ENCODE measurements at places on chromosomes 2 and 18. TPM values are rescaled to one million over a fixed set of nuclear protein-coding genes. Genes with fewer than 3 reads are reported as not detected.

Gene APCDD1
- 51.2 TPM for polyA plus RNA-seq

Gene ATP6V1C2
- 1.1 TPM for polyA plus RNA-seq

Gene RNU2-63P
- polyA plus RNA-seq, result not detected

Gene NEMP2
- polyA plus RNA-seq, result 5.7 TPM

Gene ARHGAP28
- 19.5 TPM for polyA plus RNA-seq

Gene ASXL2
- polyA plus RNA-seq, result 5.5 TPM

Gene GAD1
- 0.39 TPM for polyA plus RNA-seq

Gene OR6B2
- polyA plus RNA-seq, result not detected

Gene NAT8
- polyA plus RNA-seq, result not detected

Gene ABCB11
- polyA plus RNA-seq, result 0.02 TPM

Gene CCDC85A
- 3.9 TPM for polyA plus RNA-seq

Gene SNORC
- 1.2 TPM for polyA plus RNA-seq

Gene AKAIN1
- polyA plus RNA-seq, result not detected

Gene SCN7A
- 0.77 TPM for polyA plus RNA-seq

Gene TAF1B
- polyA plus RNA-seq, result 14.2 TPM

Gene LCT
- polyA plus RNA-seq, result 0.10 TPM

Gene B4GALT6
- 5.0 TPM for polyA plus RNA-seq

Gene SEPTIN10
- 92.5 TPM for polyA plus RNA-seq

Gene RAB12
- polyA plus RNA-seq, result 12.1 TPM

Gene FAM237A
- not detected for polyA plus RNA-seq

Gene CETN1
- not detected for polyA plus RNA-seq

Gene ASXL3
- polyA plus RNA-seq, result 8.3 TPM

Gene TNFRSF11A
- 0.66 TPM for polyA plus RNA-seq

Gene YES1
- polyA plus RNA-seq, result 18.5 TPM

Gene CYP26B1
- 1.2 TPM for polyA plus RNA-seq

Gene DES
- 17.5 TPM for polyA plus RNA-seq

Gene CREG2
- polyA plus RNA-seq, result 4.1 TPM

Gene LRRC30
- not detected for polyA plus RNA-seq

Gene MOGAT1
- polyA plus RNA-seq, result 0.34 TPM

Gene PLCD4
- 3.3 TPM for polyA plus RNA-seq

Gene LAMA1
- polyA plus RNA-seq, result 11.4 TPM

Gene DCDC2C
- not detected for polyA plus RNA-seq

Gene FBXO41
- polyA plus RNA-seq, result 1.0 TPM
